Inflammatory macrophage (primary cell): ENCODE measurements at places on chromosomes 11 and 22.

DNA sequence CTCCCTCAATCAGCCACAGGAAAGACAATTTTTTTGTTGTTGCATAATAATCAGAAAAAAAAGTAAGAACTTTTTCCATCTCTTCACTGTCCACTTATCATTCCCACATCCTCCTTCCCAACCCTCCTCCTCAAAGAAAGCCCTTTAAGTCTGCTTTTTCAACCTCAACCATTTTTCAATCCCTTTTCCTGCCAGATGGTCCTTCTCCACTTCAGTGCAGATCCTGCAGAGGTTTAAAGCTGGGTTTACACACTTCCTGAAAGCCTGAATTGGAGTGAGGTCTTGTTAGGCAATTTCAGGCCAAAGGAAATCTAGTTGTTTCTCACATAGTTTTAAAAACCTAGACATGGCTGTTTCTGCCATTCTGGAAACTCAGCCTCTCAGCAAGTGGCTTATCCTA is 78.3 kb downstream of the RPL27A start:
- peak; percentile 45 for DNase-seq

GRCh38 chr11:47124675-47125074 is 52.0 kb downstream of the ARFGAP2 start:
- DNase-seq: no peak

- DNase-seq: no peak
Measured at GRCh38 chr11:8282631-8283030, 19.0 kb upstream of the LMO1 start.

GRCh38 chr22:34622602-34623001 is 443.4 kb upstream of the ISX start:
- DNase-seq: no peak
